Left ventricle myocardium superior (tissue), 1 donor: ENCODE measurements at places on chromosomes 12 and 14. TPM values are rescaled to one million over a fixed set of nuclear protein-coding genes. Genes with fewer than 3 reads are reported as not detected.

Gene CBLN3
- 2.3 TPM for total RNA-seq

Gene SIX1
- not detected for total RNA-seq

Gene CDKN1B
- 40.9 TPM for total RNA-seq

Gene OLR1
- total RNA-seq = 0.64 TPM
